ENCODE measurements at places on chromosomes 7 and 10.

- DNase-seq = no peak
These were observed 51.5 kb downstream of the ANKMY2 start for GRCh38 chr7:16594061-16594460.

GRCh38 chr7:127858915-127859189 lies 172.4 kb downstream of the LRRC4 start:
- DNase-seq = no peak

- no peak for DNase-seq
These were observed 91.0 kb downstream of the AKR1D1 start for GRCh38 chr7:138167222-138167621.

DNA sequence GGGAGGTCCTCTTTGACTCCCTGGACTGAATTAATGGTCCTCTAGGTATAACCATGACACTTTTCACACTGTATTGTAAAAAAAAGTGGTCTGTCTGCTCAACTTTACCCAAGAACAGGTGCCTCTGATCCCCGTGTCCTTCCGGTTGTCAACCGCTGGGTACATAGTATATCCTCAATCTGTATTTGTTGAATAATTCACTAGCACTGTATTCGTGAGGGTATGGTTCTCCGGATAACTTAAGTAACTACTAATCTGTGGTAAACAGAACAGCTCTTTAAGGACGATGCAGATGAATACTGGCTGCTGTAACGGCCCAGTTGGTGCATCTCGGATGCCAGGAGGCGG lies 472 bp upstream of the ADAM22 start:
- DNase-seq = no peak

- DNase-seq = no peak
These were observed 1220.8 kb downstream of the TYW1 start for GRCh38 chr7:68217426-68217825.

- no peak for DNase-seq
These were observed 73.7 kb upstream of the CAPZA2 start for GRCh38 chr7:116788572-116789197.

- DNase-seq = no peak
These were observed 16.7 kb downstream of the FAS start for GRCh38 chr10:89007129-89007893.

DNA sequence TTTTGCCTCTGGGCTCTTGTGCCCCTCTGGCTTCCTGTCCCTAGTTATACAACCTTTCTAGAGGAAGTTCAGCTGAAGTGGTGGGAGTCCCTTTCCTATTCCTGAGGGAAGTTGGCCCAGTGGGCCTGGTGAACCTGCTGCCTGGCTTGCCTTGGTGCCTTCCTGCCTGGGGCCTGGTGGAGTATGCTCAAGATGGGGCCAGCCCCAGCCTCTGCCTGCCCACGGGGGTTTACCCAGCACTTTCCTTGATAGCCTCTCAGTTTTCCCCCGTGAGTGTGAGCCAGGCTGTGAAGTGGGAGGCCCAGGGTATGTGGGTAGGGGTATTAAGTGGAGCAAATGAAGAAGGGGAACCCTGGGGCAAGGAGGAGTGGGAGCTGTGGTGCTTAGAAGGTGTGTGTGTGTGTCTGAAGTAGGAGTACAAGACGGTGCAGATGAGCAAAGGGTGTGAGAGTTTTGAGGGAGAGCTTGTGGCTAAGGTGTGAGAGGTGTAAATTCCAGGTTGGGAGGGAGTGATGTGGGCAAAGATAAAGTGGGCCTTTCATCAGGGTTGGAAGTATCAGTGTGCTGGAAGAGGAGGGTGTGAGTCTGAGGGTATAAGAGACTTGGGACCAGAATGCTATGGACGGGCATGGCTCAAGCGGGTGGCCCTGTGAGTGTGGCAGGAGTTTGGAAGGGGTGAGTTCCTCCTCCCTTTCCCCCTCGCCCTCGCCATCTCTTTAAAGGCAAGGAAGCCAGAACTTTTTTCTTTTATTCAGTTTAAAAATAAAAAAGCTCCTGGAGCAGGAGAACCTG lies 10.9 kb upstream of the PAX2 start:
- DNase-seq = no peak

Data from stimulated activated CD4-positive, alpha-beta T cell treated with anti-CD3 and anti-CD28 coated beads, TNF-alpha, amount 100 ng/mL, for 1 hour (primary cell).